ENCODE measurements at places on chromosomes 11 and 22. TPM values are rescaled to one million over a fixed set of nuclear protein-coding genes. Genes with fewer than 3 reads are reported as not detected.
A peak's percentile ranks its signal among the peaks of the same experiment; 100 is the strongest.

Gene TEX12
- 4.4 TPM for total RNA-seq

Gene CD248
- total RNA-seq, result 19.9 TPM

Gene SOX6
- 75.7 TPM for total RNA-seq

Gene AQP11
- 6.6 TPM for total RNA-seq

Gene GRM5
- total RNA-seq, result 0.08 TPM

Gene CHST1
- 2.9 TPM for total RNA-seq

DNA sequence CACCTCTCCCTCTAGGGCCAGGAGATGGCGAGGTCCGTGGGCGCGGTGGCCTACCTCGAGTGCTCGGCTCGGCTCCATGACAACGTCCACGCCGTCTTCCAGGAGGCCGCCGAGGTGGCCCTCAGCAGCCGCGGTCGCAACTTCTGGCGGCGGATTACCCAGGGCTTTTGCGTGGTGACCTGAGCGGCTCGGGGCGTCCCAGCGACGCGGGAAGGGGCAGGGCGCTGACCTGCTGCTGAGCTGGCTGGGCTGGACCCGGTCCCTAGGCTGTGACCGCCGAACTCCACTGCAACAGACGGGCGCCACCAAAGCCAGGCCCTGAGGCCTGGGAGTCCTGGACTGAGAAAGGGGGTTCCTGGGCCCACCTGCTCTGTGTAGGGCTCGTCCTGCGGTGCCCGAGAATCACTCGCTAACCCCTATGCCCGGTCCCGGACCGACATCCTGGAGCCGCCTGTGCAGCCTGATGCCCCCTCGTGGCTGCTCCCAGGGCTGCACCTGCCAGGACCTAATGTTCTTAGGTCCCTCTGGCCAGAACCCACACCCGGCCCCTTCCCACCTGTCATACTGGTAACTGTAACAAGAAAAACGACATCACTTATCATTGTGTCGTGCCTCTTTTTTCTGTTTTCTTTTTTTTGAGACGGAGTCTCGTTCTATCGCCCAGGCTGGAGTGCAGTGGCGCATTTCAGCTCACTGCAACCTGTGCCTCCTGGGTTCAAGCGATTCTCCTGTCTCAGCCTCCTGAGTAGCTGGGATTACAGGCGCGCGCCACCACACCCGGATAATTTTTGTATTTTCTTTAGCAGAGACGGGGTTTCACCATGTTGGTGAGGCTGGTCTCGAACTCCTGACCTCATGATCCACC is 15.0 kb downstream of the RHOD start:
- H3K4me1 ChIP-seq, result no peaks in the 10 kb centered on the region
- H3K27me3 ChIP-seq, result no peaks in the 10 kb centered on the region
- H3K27ac ChIP-seq, result no peak overlapping the region
- H3K36me3 ChIP-seq, result no peaks in the 10 kb centered on the region
- no peak overlapping the region for H3K4me3 ChIP-seq
- peak; percentile 86 for DNase-seq

GRCh38 chr11:61754534-61755482 is 2.4 kb downstream of the MYRF start:
- H3K27me3 ChIP-seq, result no peaks in the 10 kb centered on the region
- H3K4me1 ChIP-seq, result peaks cover 55% of the 10 kb centered on the region
- no peak overlapping the region for H3K4me3 ChIP-seq
- DNase-seq, result peak; percentile 87
- no peaks in the 10 kb centered on the region for H3K36me3 ChIP-seq
- peak overlapping the region; percentile 98 for H3K27ac ChIP-seq

DNA sequence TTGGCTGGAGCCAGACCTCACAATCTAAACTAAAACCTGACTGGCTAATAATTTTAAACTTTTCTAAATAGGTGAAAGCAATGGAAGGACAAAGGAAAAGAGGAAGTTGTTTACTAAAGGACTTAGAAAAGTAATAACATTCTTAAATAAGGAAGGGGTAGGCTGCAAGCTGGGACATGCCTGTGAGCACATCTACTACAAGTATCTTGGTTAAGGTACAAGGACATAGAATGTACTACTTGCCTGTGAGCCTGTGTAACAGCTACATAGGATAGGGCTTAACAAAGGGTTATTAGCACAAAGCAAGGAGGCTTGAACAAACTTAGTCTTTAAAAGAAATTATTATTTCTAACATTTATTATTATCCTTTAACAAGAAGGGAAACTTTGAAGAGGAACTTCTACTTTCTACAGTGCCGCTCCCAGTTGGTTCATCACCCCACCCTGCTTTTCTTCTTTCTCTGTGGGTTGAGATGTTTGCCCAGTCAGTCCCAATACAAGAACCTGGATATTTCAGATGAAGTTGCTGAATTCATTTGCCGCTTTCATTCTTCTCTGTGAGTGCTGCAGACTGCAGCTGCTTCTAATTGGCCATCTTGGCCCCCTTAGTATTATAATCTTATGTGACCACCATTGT is 87.5 kb downstream of the PRMT3 start:
- no peaks in the 10 kb centered on the region for H3K4me1 ChIP-seq
- DNase-seq, result no peak
- H3K4me3 ChIP-seq, result no peak overlapping the region
- H3K27ac ChIP-seq, result no peak overlapping the region
- H3K36me3 ChIP-seq, result no peaks in the 10 kb centered on the region

DNA sequence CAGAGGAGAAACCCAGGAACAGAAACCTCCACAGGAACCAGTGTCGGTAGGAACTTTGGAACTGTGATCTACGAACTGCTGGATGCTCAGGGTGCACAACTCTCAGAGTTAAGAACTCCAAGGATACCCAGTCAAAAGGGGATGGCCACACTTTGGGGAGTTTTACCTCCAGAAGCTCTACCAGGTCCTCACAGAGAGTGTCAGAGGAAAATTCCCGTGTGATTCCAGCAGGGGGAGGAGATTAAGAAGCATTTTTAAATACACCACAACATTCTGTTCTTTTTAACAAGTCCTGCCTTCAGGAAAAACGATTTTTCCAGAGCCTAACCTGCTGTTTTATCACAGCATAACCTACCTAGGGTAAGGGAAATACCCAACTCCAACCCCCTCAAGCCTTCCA is 104.0 kb downstream of the SOX6 start:
- no peaks in the 10 kb centered on the region for H3K36me3 ChIP-seq
- H3K27me3 ChIP-seq, result no peaks in the 10 kb centered on the region
- no peak overlapping the region for H3K27ac ChIP-seq
- H3K4me1 ChIP-seq, result no peaks in the 10 kb centered on the region
- H3K4me3 ChIP-seq, result no peak overlapping the region
- peak; percentile 19 for DNase-seq

DNA sequence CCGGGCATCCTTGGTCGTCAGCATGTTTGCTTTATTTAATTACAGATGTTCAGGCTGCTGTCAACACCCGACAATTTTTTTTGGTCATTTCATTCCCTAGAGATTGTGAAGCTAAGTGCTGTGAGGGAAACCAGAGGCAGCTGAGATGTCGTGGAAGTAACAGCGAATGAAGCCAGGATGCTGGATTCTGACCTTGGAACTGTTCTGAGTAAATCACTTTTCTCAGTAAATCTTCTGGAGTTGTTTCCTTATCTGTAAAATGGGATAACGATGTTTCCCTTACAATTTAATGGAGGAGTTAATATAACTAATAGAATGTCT is 390 bp upstream of the CKAP5 start:
- no peaks in the 10 kb centered on the region for H3K27me3 ChIP-seq
- H3K4me3 ChIP-seq, result peak overlapping the region; percentile 62
- H3K36me3 ChIP-seq, result no peaks in the 10 kb centered on the region
- H3K27ac ChIP-seq, result no peak overlapping the region
- DNase-seq, result no peak

GRCh38 chr22:31439808-31440207 is 40.4 kb downstream of the DRG1 start:
- H3K27ac ChIP-seq, result no peak overlapping the region
- H3K27me3 ChIP-seq, result no peaks in the 10 kb centered on the region
- peaks cover 3% of the 10 kb centered on the region for H3K4me1 ChIP-seq
- H3K36me3 ChIP-seq, result no peaks in the 10 kb centered on the region
- no peak overlapping the region for H3K4me3 ChIP-seq

GRCh38 chr22:50529897-50530579 is at the start of gene TYMP:
Gene TYMP, minus strand, starts transcription at chr22:50530012. Its CDS starts 303 bp downstream, at chr22:50529709.
- H3K4me3 ChIP-seq, result peak within 1 kb of the TSS; percentile 49
- no peaks in the 10 kb centered on the region for H3K36me3 ChIP-seq
- peaks cover 42% of the 10 kb centered on the region for H3K4me1 ChIP-seq
- peak; percentile 84 for DNase-seq
- peaks cover 11% of the 10 kb centered on the region for H3K27me3 ChIP-seq

DNA sequence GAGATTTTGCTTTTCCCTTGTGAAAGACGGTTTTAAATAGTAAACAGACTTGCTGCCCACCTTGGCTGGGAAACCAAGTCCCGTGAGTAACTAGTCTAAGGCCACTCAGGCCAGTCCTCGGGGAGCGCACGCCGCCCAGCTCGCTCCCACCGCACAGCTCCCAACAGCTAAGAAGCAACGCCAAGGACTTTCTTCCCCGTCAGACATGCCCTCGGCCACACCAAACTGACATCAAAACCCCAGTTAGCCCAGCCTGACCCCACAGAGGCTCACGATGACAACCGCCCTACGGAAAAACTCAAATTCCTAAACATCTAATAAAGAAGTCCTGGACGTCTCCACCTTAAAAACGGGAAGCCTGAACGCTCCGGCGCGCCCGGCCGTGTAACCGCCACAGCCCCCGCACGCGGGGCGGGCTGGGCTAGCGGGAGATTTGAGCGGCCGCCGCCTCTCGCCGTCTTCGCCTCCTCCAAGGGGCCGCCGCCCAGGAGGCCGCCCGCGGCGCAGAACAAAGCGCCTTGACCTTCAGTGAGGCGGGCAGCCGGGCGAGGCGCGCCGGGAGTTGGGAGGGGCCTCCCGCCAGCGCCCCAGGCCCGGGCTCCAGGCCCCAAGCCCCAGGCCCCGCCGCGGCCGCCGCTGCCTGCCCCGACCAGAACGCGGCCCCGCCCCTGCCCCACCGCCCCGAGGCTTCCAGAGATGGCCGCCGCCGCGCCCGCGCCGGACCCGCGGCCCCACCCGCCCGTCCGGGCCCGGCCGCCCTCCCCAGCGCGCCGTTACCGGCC is 486 bp downstream of the NAP1L4 start:
- H3K36me3 ChIP-seq, result no peaks in the 10 kb centered on the region
- peaks cover 28% of the 10 kb centered on the region for H3K4me1 ChIP-seq
- H3K27me3 ChIP-seq, result no peaks in the 10 kb centered on the region
- H3K27ac ChIP-seq, result peak overlapping the region; percentile 99
